ENCODE measurements at places on chromosomes 3 and 15.

GRCh38 chr3:140145528-140145927 is 210.5 kb downstream of the CLSTN2 start:
- DNase-seq: no peak

DNA sequence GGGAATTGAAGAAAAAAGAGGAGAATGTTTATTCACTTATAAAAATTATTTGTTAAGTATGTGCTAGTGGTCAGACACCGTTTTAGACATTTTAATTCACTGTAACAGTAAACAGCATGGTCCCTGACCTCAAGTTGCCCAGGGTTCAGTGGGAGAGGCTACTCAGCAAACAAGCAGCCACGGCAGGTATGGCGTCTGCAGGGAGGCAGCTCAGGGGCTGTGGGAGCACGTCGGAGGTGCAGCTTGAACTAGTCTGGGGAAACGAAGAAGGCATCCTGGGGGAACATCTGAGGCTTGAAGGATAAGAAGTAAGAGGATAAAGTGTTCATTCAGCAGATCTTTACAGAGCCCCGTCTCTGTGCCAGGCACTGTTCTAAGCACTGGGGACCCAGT is 66.0 kb downstream of the CRTC3 start:
- no peak for DNase-seq

GRCh38 chr15:101127506-101128076 is 124.3 kb downstream of the CHSY1 start:
- peak; percentile 46 for DNase-seq

GRCh38 chr3:111744611-111745010 is 114.5 kb upstream of the PHLDB2 start:
- no peak for DNase-seq

GRCh38 chr3:16146015-16146730 is 28.3 kb upstream of the GALNT15 start:
- no peak for DNase-seq

GRCh38 chr15:57012556-57012955 is 94.1 kb downstream of the TCF12 start:
- no peak for DNase-seq

DNA sequence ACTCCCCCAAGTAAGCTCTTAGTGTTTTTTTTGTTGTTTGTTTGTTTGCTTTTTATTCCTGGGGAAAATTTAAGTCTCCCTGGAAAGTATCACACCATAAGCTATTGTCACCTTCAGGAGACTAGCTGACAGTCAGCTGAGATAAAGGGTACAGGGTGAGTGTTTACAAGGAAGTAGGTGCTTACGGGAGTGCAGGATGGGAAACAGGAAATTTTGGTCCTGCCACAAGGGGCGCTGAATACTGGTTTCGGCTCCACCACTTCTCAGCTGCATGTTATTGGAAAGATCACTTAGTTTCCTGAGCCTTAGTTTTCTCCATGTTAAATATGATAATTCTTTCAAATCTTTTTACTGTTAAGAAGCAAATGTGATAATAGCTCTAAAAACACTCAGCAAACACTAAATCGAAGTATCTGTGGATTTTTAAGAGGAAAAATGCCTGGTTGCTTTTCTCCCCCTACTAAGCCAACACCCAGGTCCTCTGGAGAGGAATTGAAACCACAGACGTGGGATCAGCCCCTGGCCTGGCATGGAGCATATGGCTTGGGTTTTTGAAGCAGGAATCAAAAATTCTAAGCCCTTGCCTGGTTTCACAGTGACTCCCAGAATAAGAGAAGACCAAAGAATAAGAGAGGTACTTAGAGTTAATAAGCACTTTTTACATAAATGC is 90.7 kb downstream of the SCN11A start:
- DNase-seq: no peak

GRCh38 chr3:124966521-124967445 is 32.2 kb upstream of the MUC13 start:
- DNase-seq: no peak

DNA sequence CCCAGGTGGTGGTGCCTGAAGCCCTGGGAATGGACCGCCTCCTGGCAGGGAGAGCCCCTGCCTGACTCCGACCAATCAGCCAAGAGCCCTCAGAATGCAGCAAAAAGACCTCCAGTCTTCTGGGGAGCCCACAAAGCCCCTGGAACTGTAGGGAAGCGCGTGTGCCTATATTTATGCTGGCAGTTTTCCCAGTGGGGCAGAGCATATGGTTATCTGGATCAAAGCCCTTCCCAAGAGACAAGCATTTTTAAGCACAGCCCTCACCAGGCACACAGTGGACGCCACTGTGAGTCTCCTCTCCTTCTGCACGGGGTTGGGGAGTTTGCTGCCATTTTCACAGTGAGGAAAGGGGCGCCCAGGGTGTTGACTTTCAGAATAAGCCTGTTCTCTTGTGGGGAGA is 80.9 kb upstream of the RPL32 start:
- DNase-seq: no peak

DNA sequence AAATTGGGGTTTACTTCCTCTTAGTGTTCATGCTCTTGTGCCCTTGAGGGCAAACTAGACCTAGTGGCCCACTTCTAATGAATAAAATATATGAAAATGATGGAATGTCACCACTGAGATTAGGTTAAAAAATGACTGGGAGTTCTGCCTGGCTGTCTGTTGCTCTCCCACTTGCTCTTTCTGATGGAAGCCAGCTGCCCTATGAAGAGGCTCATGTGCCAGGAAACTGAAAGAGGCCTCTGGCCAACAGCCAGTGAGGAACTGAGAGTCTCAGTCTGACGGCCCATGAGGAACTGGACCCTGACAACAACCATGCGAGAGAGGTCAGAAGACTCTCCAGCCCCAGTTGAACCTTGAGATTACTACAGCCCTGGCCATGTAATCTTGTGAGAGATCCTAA is 107.1 kb upstream of the FHIT start:
- DNase-seq: peak; percentile 75
